ENCODE measurements at places on chromosomes 3 and 15. TPM values are rescaled to one million over a fixed set of nuclear protein-coding genes. Genes with fewer than 3 reads are reported as not detected.

NR1I2 gene
- not detected for total RNA-seq

PTX3 gene
- 3.5 TPM for total RNA-seq

DNA sequence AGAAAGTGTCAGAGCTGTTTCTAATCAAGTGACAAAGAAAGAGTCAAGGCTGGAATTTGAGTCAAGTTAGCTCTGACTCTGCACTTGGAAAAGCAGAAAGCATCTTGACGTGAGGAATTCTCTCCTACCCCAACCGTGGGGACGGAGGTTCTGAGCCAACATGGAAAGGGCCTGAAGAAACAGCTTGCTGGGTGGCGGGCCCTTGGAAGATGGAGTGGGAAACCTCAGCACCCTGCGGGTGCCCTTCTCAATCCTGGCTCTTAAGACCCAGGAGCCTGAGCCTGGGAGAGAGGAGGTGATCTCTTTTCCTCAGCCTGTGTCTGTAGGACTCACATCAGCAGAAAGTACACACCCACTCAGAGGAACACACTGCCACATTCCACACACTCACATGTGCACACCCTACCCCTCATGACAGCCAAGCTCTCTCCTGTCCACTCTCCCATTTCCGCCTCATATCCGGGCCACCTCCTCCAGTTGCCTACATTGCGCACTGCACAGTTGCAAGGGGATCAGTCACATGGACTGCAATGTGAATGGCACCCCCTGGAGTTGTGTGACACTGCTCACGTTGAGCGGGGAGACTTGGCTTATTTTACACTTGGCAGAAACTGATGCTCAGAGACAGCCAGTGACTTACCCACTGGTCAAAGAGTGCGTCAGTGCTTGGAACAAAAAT, 101.5 kb upstream of the SLC6A6 start:
- DNase-seq, result no peak

DNA sequence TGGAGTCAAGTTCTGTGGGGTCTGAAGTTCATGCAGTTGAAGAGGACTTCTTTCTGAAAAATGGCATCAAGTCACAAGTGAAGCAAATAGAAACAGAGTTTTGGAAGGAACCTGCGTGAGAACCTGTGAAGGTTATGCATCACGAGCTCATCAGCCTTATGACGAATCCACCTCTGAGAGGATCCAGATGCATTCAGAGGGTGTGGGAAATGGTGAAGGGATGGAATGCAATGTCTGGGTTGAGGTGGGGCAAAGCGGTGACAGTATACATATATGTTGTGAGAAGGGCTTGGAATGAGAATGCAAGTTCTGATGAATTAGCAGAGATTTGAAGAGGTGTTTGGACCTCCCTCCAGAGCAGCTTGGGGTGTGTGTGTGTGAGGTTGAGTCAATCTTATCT, 382.1 kb upstream of the TBL1XR1 start:
- DNase-seq, result no peak

DNA sequence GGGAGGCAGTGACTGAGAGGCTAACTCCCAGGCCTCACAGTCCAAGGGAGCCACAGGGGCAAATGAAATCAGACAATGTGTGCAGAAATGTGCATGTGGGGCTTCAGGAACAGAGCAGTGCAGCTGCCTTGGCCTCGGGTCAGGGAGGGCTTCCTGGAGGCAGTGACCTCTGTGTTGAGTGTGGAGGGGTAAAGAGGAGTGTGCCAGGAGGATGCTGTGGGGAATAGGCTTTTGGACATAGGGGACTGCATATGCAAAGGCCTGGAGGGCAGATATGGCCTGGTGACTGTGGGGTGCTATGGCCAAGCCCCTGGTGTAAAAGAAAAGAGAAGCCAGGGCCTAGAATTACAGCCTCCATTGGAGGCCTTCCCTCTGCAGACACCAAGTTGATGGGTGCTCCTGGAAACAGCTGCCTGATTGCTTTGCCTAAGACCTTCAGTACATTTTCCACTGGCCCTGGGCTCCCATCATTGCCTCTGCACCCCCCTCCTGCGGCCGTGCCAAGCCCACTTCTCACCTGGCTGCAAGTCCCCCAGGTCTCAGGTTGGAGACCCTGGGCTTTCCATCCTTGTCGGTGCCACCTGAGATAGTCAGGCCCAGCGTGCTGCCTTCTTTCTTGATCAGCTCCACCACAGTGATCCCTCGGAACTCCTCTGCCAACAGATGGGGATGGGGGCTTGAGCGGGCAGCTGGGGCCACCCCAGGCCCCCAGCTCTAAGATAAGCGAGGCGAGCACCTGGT, 15.1 kb downstream of the GRIP2 start:
- no peak for DNase-seq

DNA sequence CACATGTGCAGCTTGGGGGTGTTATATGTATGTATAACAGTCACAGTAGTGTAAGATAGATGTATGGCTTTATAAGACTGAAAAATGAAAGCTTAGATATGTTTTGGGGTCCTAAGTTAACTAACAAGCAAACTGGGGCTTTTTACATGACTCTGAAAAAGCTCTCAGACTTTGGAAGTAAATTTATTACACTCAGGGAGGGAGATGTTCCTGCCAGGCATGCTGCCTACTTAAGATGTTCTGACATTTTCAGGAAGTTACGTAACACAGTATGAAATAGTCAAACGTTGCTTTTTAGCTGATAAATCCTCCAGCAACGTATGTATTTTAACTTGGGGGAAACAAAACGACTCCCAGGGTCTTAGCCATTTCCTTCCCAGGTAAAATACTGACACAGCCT, 1.7 kb upstream of the IFT57 start:
- DNase-seq, result peak; percentile 16

- DNase-seq, result no peak
Measured at GRCh38 chr15:27223179-27223578, 252.2 kb downstream of the GABRG3 start.

DNA sequence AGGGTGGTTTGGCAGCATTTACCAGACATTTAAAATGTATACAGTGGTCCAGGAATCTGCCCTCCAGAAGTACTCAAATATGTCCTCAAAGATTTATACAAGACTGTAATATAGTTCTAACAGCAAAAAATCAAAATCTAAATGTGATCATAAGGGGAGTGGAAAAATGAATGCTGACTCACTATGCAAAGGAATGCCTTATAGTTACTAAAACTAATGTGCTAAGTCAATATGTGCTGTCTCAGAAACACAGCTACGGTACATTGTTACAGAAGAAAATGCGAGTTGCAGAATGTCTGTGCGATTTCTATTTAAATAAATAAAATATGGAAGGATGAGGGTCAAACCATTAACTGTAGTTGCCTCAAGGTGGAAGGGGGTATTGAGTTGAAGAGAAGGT, 230.1 kb upstream of the UBE2E1 start:
- no peak for DNase-seq

DNA sequence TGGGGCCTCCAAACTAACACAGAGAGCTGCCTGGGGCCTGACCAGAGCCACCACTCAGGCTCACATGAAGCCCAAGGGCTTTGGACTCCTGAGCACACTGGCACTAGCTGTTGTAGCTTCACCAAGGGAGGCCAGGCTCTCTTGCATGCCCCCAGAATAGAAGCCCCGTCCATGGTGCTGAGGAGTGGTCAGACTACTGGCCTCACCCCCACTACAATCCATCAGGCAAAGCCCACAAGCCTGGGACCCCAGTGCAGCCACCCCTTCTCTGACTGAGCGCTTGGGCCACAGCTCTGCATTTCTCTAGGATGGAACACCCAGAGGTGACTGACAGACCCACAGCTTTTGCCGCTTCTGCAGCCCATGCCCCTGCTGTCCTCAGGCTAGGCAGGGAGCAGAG, 180.8 kb downstream of the PYDC2 start:
- no peak for DNase-seq

GRCh38 chr15:78432664-78433063, 5.4 kb upstream of the IREB2 start:
- no peak for DNase-seq

All from tongue (tissue), 3 donors.